ENCODE measurements at places on chromosomes 16 and 17.

- DNase-seq: no peak
Observed at GRCh38 chr16:6057821-6058220, 960.2 kb upstream of the EEF2KMT start.

GRCh38 chr17:10290041-10290440 is 82.8 kb downstream of the MYH13 start:
- no peak for DNase-seq

- DNase-seq: no peak
Observed at GRCh38 chr17:38674014-38674748, 576 bp downstream of the EPOP start.

- DNase-seq: no peak
Observed at GRCh38 chr16:47986031-47986430, 169.8 kb downstream of the ABCC12 start.

DNA sequence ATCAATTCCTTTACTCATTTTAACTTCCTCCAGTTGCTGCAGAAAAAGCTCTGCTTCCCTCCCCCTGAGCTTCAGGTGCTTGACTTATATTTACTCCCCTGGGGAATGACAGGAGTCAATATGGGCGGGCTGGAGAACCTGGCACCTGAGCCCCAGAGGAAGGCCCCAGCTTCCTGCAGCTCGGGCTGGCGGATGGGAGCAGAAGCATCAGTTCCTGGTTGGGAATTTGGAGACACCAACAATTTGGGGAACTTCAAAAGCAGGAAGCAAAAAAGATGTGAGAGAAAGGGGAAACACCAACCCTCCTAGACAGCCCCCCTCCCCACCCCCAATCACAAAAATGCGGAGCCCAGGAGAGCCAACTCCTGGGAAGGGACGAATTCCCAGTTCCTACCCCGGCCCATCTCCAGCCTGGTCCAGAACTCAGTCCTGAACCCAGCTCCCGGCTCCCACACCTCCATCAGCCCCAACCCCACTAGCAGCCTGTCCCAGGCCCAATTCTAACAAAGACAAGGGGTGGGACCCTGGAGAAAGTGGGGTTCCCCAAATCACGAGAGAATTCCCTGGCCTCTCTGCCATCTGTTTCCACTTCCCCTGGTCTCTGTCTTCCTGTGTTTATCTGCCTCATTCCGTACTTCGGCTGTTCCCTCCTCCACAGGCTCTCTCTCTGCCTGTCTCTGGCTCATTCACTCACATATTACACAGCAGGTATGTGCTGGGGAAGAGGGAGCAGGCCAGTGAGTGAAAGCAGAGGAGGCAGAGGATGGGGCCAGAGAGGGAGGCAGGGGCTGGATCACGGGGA is 16.2 kb upstream of the ASGR2 start:
- DNase-seq: no peak

DNA sequence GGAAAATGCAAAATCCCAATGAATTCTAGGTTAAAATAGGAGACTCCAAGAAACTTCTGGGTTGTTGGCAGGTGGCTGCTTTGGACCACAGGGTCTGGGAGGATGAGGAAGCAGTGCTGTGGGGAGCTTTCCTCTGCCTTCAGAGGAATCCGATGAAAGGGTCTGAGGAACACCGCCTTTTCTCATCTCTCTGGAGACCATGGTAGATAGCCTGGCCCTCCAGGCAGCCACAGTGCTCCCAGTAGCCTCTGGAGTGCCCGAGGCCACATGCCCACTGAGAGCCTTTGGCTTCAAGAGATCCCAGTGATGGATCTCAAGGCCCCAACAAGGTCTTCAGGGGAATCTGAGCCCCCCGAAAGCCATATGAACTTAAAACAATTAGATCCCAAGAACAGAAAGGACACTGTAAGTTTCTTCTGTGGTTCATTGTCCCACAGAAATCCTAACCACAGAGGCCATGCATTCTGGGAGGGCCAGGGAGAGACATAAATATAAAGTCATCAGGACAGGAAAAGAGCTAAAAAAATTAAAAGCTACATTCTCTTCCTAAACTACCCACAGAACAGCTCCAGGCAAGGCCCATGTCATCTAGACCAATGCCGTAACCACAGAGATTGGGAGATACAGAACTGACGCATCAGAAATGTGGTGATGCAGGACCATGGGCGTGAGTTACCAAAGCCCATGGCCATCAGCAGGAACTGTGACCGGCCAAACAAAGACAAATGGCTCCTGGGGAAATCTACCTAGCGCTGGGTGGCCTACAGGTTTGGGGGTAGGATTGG is 24.3 kb downstream of the TK2 start:
- no peak for DNase-seq

GRCh38 chr17:63984651-63985386 is 12.1 kb upstream of the SCN4A start:
- no peak for DNase-seq

- no peak for DNase-seq
Observed at GRCh38 chr17:77867308-77867781, 91.2 kb upstream of the TNRC6C start.

- peak; percentile 12 for DNase-seq
Observed at GRCh38 chr16:84562174-84562815, 55.6 kb downstream of the COTL1 start.

DNA sequence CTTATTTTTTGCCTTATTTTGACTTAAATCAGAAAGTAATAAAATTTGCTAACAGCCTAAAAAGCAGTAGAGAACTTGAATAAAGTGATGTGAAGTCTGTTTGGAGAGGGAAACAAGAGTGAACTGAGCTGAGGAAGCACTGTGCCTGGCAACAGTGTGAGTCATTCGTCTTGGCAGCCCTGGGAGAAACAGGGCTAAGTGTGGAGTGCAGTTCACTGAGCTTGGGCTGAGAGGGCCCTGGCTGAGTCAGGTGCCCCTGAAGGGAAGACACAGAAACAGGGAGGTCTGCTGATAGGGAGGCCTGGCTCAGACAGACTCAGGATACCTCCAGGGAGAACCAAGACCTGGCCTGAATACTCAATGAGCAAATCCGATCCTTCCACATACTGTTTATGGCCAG is 132.1 kb downstream of the HS3ST4 start:
- no peak for DNase-seq

Data from SIG-M5 (cell line).